Stimulated activated CD4-positive, alpha-beta T cell treated with anti-CD3 and anti-CD28 coated beads, Interleukin-1b, Interleukin-23, amount 100 ng/mL, for 1 hour (primary cell): ENCODE measurements at places on chromosomes 6 and 20.
A peak's percentile ranks its signal among the peaks of the same experiment; 100 is the strongest.

DNA sequence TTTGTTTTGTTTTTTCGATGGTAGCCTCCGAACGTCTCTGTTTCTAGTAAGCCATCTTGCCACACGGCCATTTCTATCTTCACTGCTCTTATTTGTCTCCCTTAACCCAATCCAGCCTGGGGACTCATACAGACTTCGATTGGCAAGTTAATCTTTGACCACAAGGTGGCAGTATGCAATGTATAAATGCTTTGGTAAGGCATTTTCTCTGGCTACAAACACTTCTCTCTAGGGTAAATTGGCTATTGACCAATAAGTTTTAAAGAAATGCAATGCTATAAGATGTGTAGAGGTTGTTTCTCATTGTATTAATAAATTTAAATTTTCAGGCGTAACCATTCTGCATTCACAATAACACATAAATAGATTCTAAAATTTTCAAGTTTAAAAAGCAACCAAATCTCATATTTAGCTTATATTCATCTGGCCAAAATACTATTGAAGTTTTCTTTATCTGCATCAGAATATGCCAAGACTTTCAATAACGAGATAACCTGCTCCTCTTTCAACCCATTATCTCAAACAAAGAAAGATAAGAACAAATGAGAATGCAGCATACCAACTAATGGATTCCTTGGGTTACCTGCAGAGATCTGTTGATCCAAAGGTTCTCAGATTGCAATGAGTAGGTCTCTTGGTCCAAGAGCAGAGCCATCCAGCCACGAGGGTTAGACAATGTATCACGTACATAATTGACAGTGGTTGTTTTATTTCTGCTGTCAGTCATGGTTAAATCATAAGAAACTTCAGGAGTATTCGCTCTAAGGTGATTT, 231.9 kb downstream of the PKHD1 start:
- DNase-seq: no peak

DNA sequence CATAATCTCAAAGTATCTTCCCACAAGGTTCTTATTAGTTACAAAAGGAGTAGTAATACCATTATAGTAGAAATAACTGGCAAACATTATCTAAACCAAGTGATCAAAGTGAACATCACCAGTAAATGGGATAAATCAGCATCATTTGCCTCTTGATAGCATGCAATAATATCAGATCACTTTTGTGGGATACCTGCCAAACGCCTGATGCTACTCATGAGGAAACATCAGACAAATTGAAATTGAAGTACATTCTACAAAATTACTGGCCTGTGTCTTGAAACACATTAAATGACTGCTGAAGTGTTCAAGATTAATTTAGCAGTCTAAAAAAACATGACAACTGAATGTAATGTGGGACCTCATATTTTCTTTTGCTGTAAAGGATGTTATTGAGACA, 208.1 kb downstream of the TINAG start:
- DNase-seq: no peak

- DNase-seq: peak; percentile 56
These were observed at the start of gene EPB41L2 for GRCh38 chr6:131063028-131063763. TSS of gene EPB41L2 (minus strand) at chr6:131063245. CDS start at chr6:130956485, 106,760 bp downstream.

GRCh38 chr20:1415667-1416468, 23.0 kb upstream of the FKBP1A start:
- DNase-seq: no peak

GRCh38 chr6:95325916-95326315, 251.4 kb upstream of the MANEA start:
- DNase-seq: no peak

DNA sequence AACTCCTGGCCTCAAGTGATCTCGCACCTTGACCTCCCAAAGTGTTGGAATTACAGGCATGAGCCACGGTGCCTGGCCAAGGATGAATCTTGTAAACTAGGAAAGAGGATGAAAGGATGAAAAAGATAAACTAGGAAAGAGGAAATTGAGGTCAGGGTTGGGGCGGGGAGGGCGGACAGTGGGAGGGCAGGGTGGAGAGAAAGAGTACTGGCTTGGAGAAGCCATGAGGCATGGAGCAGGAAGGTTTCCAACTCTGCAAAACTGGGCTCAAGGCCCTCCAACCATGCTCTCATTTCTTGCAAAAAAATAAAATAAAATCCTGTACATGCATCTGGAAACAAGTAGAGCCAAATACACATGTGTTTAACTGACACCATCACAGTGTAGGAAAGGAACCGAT, 256.6 kb upstream of the SGK1 start:
- DNase-seq: no peak

- no peak for DNase-seq
These were observed 8.0 kb upstream of the IER3 start for GRCh38 chr6:30752157-30752927.

GRCh38 chr6:73169633-73170032, 55.7 kb downstream of the KHDC1L start:
- no peak for DNase-seq

GRCh38 chr6:113011801-113012200, 664.7 kb downstream of the RFPL4B start:
- no peak for DNase-seq

GRCh38 chr6:103405321-103405720, 1454.4 kb downstream of the HACE1 start:
- DNase-seq: no peak

- DNase-seq: peak; percentile 30
These were observed 87.2 kb downstream of the FKBP5 start for GRCh38 chr6:35601331-35602132.

DNA sequence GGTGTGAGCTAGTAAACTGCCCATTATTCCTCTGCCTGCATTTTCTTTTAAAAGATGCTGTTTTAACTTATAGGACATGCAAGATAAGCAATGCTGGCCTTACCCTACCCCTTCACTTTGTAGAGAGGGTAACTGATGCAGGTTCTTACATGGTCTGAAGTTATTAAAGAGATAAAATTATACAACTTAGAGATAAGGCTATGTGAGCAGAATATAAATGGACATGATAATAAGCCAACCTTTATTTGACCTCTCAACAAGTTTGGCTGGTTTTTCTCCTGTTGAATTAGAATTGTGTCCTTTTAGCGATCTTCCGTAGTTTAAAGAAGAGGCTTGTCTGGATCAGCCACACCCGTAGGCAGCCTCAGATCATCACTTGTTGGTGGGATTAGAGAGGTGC, 377.0 kb downstream of the BTBD3 start:
- DNase-seq: no peak

GRCh38 chr20:19758501-19759331, 658 bp downstream of the RIN2 start:
- DNase-seq: no peak

GRCh38 chr6:72622094-72622940, 453 bp downstream of the KCNQ5 start:
- peak; percentile 33 for DNase-seq

GRCh38 chr20:34045294-34045693, 51.6 kb downstream of the RALY start:
- no peak for DNase-seq

GRCh38 chr6:167078745-167079144, 44.2 kb upstream of the CCR6 start:
- DNase-seq: no peak

GRCh38 chr6:136425793-136426192, 124.4 kb downstream of the MAP7 start:
- no peak for DNase-seq
